ENCODE measurements at places on chromosomes 5 and 9. TPM values are rescaled to one million over a fixed set of nuclear protein-coding genes. Genes with fewer than 3 reads are reported as not detected.

- no peak for DNase-seq
Observed at GRCh38 chr5:180612683-180613082, 21.4 kb upstream of the SCGB3A1 start.

DNA sequence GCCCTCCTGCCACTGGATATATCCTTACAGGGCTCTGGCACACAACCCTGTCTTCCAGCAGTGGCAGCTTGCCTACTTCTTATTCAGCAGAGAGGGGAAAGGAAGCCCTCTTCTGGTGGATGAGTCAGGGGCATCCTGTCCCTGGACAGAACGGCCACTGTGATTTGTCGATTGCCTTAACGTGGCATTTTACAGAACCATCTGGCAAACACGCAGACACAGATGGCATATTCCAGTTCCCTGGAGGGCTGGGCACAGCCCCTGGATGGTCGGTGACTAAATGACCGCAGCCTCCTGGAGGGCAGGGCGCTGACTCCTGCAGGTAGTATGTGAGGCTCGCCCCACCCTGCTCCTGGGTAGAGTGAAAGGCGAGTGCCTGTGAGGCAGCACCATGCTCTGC is 62.1 kb downstream of the DCP2 start:
- no peak for DNase-seq

GRCh38 chr5:135391869-135392255 is 7.2 kb downstream of the MACROH2A1 start:
- peak; percentile 66 for DNase-seq

DNA sequence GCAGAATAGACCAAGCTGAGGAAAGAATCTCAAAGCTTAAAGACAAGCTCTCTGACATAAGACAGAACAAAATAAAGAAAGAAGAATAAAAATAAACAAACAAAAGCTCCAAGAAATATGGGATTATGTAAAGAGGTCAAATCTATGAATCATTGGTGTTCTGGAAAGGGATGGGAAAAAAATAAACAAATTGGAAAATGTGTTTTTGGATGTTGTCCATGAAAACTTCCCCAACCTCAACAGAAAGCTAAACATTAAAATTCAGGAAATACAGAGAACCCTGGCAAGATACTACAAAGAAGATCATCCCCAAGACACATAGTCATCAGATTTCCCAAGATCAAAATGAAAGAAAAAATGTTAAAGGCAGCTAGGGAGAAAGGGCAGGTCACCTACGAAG is 662.0 kb upstream of the CDH18 start:
- DNase-seq = no peak

GRCh38 chr5:32536246-32536645 is 49.1 kb upstream of the SUB1 start:
- DNase-seq = no peak

DNA sequence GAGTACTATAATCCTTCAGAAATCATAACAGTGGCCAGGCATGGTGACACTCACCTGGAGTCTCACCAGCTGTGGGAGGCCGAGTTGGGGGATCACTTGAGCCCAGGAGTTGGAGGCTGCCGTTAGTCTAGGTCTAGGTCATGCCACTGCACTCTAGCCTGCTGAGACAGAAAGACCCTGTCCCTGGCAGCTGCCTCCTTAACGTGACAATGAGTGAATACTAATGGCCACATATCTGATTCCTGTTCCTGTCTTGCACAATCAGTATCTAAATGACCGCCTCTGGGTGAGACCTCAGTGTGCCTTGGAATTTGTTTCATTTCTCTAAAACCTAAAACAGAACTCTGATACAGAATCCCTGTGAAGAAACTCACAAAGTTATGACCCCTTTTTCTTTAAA is 131.0 kb upstream of the DAB2 start:
- DNase-seq = no peak

GRCh38 chr9:134589748-134590147 is 51.9 kb upstream of the COL5A1 start:
- DNase-seq = no peak

DNA sequence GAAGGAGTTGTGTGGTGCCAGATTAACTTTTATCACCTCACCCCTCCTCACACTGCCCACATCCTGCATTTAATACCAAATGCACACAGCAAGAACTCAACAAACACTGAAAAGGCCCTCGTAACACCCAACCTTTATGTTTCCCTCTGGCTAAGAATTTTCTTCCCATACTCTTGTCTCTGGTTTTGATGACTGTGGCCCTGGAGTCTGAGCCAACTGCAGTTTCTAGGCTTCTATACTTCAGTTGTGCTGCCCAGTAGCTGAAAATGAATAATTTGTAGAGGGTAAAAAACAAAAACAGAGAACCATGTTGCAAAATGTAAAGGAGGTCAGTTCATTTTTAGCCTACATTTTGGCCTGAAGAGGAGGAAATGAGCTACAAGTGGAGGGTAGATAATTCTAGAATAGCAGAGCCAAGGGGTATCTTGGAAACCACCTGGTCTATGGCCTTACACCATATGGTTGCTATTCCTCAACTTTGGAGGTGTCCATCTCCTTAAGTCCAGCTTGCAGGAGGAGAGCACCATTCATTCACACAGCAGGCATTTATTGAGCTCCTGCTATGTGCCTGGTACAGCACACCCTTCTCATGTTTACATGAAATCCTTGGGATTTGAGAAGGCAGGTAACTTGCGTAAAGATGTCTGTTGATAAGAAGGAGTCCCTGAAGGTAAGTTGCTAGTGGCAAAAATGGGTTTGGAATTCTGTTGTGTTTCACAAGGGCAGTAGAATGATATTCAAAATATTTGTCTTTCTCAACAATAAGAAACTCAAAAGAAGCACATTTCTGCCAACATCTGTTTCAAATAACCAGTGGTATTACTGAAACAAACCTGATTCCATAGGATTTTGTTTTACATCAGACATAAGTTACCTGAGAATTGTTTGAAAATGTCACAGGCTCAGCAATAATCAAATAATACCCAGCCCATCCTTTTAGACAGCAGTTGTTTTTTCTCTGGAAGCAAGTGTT is 83.8 kb upstream of the TNFAIP8 start:
- no peak for DNase-seq

DNA sequence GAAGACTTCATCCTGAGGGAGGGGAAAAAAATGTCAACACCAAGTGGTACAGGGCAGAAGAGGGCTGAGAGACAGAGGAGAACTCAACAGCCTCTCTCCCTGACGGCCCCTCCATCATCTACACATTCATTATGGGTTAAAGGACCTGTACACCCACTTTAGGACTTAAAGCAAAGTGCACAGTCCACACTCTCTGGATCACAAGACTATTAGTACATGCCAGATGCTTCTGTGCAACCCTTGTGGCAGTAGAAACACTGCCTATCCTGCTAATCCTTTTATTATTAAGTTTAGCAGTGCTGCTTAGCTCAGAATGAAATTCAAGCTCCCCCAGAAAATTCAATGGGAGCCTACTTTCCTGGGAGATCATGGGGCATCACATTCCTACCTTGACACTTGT is 1.9 kb downstream of the FRMD3 start:
- no peak for DNase-seq

GRCh38 chr5:74950836-74951515 is 84.8 kb upstream of the FAM169A start:
- no peak for DNase-seq

GRCh38 chr5:151234476-151235238 is 10.8 kb upstream of the CCDC69 start:
- DNase-seq = peak; percentile 89

- DNase-seq = no peak
Observed at GRCh38 chr5:144177548-144177947, 6.9 kb downstream of the KCTD16 start.

- DNase-seq = no peak
Observed at GRCh38 chr5:36944607-36945225, 68.1 kb downstream of the NIPBL start.

DNA sequence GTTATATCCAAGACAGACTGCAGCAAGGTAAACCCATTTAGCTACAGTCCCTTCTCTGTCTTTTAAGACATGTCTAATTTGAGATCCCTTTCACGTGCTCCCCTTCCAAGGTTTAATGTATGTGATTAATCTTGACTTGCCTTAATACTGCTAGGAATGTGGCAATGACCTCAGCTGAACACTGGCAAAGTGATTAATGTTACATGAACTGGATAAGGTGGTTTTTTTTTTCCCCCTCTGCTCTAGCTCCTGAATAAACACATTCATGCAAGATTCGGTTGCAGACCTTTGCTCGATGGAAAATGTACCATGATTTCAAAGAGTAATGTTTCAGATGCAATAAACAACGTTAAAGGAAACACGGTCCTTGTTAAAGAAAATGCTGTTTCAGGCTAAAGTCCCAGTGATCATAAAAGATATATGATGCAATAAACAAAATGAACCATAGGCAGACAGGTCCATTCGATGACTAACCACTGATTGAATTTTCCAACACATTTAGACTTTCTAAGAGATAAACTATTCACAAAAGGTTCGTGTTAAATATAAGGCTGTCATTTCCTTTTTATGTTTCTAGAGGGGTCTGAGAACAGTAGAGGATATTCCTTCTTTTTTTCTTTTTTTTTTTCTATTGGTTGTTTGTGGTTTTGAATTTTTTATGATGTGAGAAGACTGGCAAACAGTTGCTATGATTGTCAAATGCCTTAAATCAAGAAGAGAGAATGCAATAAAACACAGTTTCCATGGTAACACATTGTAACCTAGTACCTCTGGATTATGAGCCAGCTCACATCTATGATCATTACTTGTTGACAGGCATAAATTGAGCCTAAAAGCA is 44.7 kb upstream of the ZNF608 start:
- DNase-seq = no peak

- no peak for DNase-seq
Observed at GRCh38 chr5:143471041-143471509, 67.6 kb upstream of the NR3C1 start.

GRCh38 chr5:173329491-173330337 is 1.5 kb upstream of the STC2 start:
- DNase-seq = no peak

GRCh38 chr9:69174616-69175463 is 763 bp downstream of the TJP2 start:
- no peak for DNase-seq

DNA sequence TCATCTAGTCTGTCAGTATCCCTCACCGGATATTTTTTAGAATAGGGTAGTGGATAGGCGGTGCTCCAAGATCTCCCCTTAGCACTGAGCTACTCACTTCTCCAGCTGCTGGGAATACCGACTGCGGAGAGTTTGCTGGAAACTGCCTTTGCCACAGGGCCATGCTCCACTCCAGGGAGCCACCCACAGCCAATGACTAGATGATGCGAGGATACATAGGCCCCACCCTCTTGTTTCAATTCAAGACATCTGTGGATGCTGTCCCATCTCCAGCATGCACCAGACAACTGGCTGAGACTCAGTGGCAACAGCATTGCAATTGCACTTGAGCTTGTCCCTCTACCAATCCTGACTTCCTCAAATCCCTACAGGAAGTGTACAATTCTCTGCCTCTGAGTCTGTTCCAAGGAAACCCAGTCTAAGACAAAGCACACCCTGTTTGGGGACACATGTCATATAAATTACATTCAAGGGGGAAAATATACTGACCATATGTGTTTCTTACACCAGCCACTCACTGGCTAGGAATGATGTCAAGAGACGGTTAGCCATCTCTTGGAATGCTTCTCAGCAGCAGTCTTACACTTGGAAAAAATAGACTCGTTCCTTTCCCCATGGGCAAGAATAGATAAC is 312.6 kb upstream of the KIF2A start:
- no peak for DNase-seq

DNA sequence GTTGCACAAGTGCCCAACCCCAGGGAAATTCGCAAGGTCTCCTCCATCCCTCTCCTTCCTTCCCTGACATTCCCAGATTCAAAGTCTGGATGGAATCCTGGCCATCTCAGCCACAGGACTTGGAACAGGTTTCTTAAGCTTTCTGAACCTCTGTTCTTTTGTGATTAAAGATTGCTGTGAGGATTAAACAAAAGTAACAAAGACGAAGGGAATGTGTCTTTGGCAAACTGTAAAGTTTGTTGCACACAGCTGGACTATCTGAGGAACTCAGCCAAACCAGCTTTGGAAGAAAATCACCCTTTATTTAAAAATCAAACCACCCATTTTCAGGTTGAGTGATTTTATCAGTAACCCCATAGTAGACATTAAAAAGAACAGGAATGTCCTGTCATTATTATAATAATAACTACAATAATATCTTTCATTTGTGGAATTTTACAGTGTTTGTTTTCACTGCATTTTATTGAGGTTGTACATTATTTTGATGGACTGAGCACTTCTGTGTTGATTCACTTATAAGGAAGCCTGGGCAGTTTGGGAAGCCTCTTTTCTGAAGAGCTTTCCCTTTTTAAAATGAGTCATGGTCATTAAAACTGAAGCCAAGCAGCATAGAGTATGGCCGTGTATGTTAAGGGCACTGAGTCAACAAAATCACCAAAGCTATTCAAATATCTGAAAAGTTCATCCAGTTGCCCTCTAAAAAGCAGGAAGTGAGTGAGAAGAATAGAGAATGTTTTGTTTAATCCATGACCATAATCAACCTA is 310.2 kb downstream of the AGTPBP1 start:
- DNase-seq = no peak

- no peak for DNase-seq
Observed at GRCh38 chr5:125581311-125581710, 834.9 kb upstream of the ZNF608 start.

DNA sequence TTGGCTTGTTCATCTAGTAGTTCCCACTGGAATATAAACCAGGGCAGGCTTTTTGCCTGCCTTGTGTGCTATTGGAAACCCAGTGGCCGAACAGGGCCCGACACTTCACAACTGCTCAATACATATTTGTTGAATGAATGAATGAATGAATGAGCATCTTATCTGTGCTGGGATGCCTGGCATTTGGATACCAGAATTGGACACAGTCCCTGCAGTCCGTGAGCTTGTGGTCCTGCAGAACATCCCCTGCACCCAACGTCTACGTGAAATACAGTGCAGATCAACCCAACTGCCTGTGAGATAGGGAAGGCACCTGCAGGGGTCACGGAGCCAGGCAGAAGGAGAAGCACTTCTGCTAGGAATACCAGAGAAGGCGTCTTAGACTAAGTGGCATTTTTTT is 30.0 kb upstream of the COL15A1 start:
- DNase-seq = no peak

GRCh38 chr9:133449760-133450159 is 10.0 kb upstream of the CACFD1 start:
- no peak for DNase-seq

DNA sequence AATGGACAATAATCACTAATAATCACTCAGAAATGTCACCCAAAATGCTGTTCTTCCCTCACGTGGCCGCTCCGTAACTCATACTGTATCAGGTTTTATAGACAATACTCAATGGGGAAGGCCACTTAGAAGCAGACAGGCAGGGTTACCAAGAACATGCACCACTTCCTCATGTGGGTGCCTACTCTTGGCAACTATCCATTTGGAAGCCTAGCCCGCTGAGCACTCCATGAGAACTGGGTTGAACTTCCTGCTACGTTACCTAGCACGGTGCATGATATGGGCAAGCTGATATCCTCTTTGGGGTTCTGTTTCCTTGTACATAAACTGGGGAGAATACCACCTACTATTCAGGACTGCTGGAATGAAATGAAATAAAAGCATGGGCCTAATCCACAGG is 14.3 kb downstream of the DAP start:
- DNase-seq = no peak

The CCL19 gene
- total RNA-seq = 0.70 TPM

The MELK gene
- total RNA-seq = 0.48 TPM

The C1QTNF3 gene
- 0.70 TPM for total RNA-seq

The VDAC1 gene
- 475 TPM for total RNA-seq

The PHF24 gene
- total RNA-seq = 0.19 TPM

The ECSCR gene
- 18.0 TPM for total RNA-seq

The FOXD4 gene
- not detected for total RNA-seq

The C5orf58 gene
- 0.65 TPM for total RNA-seq

The GRM6 gene
- total RNA-seq = not detected

The ZNF367 gene
- total RNA-seq = 4.3 TPM

The FOXI1 gene
- not detected for total RNA-seq

The IGFBPL1 gene
- total RNA-seq = not detected

The CLIC3 gene
- 2.7 TPM for total RNA-seq

Data from Right ventricle myocardium superior (tissue), 1 donor.